Activated CD8-positive, alpha-beta T cell treated with anti-CD3 and anti-CD28 coated beads for 36 hours (primary cell): ENCODE measurements at places on chromosomes 1 and 21. TPM values are rescaled to one million over a fixed set of nuclear protein-coding genes. Genes with fewer than 3 reads are reported as not detected.

The RHCE gene
- total RNA-seq, result 0.56 TPM

- peaks cover 4% of the 10 kb centered on the region for H3K4me1 ChIP-seq
- no peak overlapping the region for H3K4me3 ChIP-seq
- peaks cover 4% of the 10 kb centered on the region for H3K36me3 ChIP-seq
- DNase-seq, result peak; percentile 4
- no peak overlapping the region for H3K27ac ChIP-seq
These were observed 7.0 kb downstream of the TCHH start for GRCh38 chr1:152107984-152108881.

GRCh38 chr1:69688193-69688592 is 120.5 kb downstream of the LRRC7 start:
- no peaks in the 10 kb centered on the region for H3K4me1 ChIP-seq
- H3K4me3 ChIP-seq, result no peak overlapping the region
- no peak overlapping the region for H3K27ac ChIP-seq
- no peak for DNase-seq
- no peaks in the 10 kb centered on the region for H3K36me3 ChIP-seq

GRCh38 chr1:41689139-41689538 is 204.7 kb upstream of the EDN2 start:
- no peak overlapping the region for H3K27ac ChIP-seq
- no peak overlapping the region for H3K4me3 ChIP-seq
- peaks cover 41% of the 10 kb centered on the region for H3K4me1 ChIP-seq
- H3K36me3 ChIP-seq, result no peaks in the 10 kb centered on the region

DNA sequence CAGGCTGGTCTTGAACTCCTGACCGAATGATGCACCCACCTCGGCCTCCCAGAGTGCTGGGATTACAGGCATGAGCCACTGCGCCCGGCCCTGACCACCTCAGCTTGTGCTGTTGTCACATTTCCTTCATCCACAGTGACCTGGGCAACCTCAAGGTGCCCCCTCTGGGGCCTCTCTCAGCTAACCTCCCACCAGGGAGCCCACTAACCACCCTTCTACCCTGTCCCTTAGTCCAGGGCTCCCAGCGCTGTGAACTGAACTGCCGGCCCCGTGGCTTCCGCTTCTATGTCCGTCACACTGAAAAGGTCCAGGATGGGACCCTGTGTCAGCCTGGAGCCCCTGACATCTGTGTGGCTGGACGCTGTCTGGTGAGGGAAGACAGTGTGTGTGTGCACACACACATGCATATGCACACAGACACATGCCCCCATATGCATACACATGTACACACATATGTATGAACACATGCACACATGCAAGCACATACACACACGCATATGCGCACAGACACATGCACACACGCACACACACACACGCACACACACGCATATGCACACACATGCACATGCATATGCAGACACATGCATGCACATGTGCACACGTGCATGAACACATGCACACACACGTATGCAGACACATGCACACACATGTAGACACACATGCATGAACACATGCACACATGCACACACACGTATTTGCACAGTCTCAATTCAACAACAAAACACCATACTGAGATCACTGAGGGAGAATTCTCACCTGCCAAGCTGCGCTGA is 6.2 kb downstream of the ADAMTSL4 start:
- H3K4me3 ChIP-seq, result no peak overlapping the region
- H3K4me1 ChIP-seq, result peaks cover 25% of the 10 kb centered on the region
- H3K27me3 ChIP-seq, result peaks cover 5% of the 10 kb centered on the region
- no peaks in the 10 kb centered on the region for H3K36me3 ChIP-seq
- peak; percentile 1 for DNase-seq

GRCh38 chr1:145711213-145711651 is 4.1 kb upstream of the PDZK1 start:
- no peaks in the 10 kb centered on the region for H3K4me1 ChIP-seq
- no peaks in the 10 kb centered on the region for H3K27me3 ChIP-seq
- no peak overlapping the region for H3K4me3 ChIP-seq
- no peaks in the 10 kb centered on the region for H3K36me3 ChIP-seq
- DNase-seq, result no peak
- no peak overlapping the region for H3K27ac ChIP-seq
